ENCODE measurements at places on chromosomes 5 and 9. TPM values are rescaled to one million over a fixed set of nuclear protein-coding genes. Genes with fewer than 3 reads are reported as not detected.

Gene PFN3
- not detected for total RNA-seq

Gene SMIM33
- not detected for total RNA-seq

Gene DDX4
- not detected for total RNA-seq

Gene BTNL3
- not detected for total RNA-seq

Gene FAM78A
- total RNA-seq = 6.2 TPM

Gene FCN2
- total RNA-seq = not detected

Gene INSL6
- total RNA-seq = not detected

Gene FOXI1
- not detected for total RNA-seq
